Inflammatory macrophage treated with lipopolysaccharide for 1 hour (primary cell): ENCODE measurements at places on chromosomes 6 and 20.

GRCh38 chr20:32203356-32204204 lies 4.0 kb downstream of the PLAGL2 start:
- DNase-seq = peak; percentile 29

GRCh38 chr6:139325125-139325524 lies 33.3 kb upstream of the TXLNB start:
- DNase-seq = peak; percentile 57

DNA sequence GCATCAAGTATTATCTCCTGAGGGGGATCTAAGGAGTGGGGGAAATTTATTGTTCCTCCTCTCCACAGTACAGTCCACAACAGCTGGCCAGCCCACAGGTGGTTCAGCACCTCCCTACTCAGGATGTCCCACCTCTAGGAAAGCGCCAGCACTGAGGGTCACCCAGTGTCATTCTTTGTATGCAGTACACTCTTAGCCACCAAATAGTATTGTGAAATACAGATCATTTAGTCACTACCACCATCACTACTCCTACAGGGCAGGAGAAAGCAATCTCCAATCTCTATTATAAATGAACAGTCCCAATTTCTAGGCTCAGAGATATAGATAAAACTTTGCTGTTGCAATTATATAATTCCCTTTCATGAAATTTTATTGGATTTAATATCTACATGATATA lies 6.3 kb upstream of the ZNF76 start:
- DNase-seq = no peak

DNA sequence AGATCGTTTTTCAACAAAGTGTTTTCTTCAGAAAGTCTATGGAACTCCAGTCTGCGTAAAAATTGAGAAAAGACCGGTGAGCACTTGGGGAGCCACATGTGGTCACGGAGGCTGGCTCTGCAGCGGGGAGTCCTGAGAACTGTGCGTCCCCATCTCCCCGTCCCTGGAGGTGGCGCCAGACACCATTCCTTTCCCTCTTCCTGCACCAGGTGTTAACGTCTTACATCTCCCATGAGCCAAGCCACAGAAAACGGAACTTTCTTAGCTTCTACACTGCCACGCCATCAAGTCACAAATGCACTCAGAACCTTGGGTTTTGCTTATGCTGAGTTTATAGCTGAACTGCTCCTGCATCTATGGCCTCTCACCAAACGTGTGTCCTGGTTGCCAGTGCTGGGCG lies 62.6 kb downstream of the GINS1 start:
- no peak for DNase-seq

DNA sequence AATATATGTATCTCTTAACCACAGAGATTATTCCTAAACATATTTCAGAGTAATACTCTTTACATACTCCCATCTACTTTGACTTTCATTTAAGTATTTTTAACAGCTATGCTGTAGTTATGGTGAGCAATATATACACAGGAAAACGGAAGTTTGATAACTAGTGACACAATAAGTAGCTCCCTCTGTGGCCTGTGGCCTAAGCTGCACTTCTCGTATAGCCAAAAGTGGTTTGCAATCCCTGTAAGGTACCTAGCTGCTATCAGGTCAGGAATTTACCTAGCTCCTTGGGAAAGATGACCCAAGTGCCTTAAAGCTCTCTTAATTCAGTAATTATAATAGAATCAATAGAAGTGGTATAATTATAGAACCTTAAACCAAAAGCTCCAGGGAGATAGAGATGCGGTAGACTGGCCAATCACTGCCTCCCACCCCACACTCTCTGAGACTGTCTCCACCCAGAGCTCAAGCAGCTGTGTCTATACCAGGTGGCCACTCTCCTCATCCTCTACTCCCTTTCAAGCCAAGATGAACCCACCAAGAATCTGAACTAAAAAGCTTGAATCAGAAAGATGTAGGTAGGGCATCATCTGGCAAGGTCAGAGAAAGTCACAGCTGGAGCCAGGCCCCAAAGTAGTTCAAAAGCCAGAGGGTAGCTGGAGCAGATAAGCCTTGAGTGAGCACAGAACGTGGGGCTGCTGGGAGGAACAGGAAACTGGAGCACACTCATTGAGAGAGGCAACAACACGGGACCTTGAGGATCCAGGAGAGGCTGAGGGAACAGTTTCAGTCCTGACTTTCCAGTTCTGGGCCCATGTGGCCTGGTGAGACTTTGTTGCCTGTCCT lies 84.9 kb upstream of the ASF1A start:
- DNase-seq = peak; percentile 49

DNA sequence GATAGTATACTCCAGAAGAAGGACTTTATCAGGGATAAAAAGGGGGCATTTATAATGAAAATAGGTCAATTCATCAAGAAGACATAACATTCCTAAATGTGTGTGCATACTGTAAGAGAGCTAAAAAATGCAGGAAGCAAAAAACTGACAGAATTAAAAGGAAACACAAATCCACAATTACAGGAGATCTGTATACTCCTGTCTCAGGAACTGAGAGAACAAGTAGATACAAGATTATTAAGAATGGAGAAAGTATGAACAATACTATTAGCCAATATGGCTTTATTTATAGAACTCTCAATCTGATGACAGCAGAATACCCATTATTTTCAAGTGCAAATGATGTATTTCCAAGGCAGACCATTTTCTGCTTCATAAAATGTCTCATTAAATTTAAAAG lies 167.7 kb upstream of the BMP5 start:
- DNase-seq = no peak

- DNase-seq = no peak
These were observed 26.9 kb upstream of the ADTRP start for GRCh38 chr6:11805259-11806053.

- DNase-seq = no peak
These were observed 130.6 kb downstream of the EDN3 start for GRCh38 chr20:59431014-59431413.

DNA sequence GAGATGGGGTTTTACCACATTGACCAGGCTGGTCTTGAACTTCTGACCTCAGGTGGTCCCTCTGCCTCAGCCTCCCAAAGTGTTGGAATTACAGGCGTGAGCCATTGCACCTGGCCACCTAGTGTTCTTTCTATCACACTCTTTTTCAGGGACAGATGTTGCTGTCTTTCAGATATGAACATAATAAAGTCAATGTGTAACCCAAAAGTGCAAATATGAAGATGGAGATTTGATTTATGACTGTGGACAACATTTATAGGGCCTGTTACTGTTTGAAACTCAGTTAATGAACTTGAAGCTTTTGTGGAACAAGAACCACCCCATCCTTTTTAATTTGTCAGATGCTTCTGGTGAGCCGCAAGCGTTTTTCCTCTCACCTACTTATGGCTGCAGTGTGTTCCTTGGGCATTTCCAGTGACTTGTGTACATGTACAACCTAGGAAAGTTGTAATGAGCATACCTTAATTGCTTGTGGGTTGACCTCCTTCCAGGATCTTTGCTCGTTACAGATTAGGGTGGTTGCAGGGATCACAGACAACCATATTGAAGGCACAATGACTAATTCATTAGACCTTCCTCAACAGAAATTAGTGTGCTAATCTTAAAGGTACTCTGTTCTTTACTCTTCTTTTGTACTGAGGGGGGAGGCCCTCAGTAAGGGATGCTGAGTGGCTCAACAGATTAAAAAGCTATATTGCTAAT lies 6.8 kb downstream of the TBPL1 start:
- DNase-seq = no peak

DNA sequence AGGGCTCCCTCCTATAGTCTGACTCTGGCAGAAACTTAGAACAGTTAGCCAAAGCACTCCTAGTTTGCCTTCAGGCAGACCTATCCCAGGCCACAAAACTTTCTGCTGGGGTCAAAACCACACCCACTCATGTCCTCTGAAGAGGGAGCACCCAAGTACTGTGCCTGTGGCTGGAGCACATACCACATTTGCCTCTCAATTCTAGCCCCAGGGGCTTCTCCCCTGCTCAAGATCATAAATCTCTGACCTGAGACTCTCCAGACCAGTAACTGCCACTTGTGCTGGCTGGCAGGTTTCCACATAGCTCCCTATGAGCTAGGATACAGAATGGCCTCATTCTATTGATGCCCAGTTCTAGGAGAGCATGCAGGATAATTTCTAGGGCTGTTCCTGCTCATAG lies 781.0 kb downstream of the EYS start:
- no peak for DNase-seq

DNA sequence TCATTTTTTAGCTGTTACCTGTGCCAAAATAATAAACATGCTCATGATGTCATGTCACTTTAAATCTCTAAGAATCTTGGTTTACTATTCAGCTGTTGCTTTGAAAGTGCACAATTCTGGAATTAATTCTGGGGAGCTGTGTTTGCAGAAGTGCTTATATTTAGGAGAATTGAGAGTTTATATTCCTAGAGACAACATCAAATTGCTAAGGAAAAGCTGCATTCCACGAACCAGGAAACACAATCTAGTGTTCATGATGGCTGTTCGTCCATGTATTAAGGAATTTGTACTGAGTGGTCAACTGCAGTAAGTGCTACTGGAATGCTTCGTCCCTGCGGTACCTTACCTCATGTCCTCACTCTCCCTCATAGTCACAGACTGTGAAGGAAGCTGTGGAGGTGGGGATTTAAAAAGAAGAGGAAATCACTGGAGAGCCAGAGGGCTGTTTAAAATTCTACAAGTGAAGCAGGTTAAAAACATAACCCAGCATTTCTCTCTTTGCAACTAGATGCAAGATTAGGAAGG lies 161.0 kb downstream of the TRMT11 start:
- no peak for DNase-seq

DNA sequence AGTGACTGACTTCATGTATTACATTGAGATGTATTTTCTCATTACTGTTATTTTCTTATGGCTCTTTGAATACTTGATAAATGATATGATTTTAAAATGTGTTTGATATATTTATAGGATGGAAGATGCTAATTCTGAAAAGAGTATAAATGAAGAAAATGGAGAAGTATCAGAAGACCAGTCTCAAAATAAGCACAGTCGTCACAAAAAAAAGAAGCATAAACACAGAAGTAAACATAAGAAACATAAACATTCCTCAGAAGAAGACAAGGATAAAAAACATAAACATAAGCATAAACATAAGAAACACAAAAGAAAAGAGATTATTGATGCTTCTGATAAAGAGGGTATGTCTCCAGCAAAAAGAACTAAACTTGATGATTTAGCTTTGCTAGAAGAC lies 47.5 kb downstream of the FAM217A start:
- no peak for DNase-seq

GRCh38 chr6:43707269-43707668 lies 19.7 kb upstream of the MRPS18A start:
- DNase-seq = no peak

DNA sequence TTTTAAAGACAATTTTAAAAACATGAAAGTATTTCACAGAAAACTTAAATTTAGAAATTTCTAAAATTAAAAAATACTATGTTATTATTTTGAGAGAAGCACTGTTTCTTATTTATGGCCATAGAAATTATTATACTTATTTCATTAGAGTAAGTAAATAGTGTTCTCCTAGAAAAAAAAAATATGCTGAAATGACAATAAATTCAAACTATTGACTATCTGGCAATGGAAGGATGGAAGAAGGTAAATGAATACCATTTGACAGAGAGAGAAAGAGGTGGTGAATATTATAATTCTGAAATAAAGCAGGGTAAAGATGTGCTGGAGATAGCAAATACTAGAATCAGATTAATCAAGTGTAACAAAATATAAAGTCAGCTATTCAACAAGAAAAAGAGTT lies 294.8 kb downstream of the PTPRK start:
- no peak for DNase-seq

DNA sequence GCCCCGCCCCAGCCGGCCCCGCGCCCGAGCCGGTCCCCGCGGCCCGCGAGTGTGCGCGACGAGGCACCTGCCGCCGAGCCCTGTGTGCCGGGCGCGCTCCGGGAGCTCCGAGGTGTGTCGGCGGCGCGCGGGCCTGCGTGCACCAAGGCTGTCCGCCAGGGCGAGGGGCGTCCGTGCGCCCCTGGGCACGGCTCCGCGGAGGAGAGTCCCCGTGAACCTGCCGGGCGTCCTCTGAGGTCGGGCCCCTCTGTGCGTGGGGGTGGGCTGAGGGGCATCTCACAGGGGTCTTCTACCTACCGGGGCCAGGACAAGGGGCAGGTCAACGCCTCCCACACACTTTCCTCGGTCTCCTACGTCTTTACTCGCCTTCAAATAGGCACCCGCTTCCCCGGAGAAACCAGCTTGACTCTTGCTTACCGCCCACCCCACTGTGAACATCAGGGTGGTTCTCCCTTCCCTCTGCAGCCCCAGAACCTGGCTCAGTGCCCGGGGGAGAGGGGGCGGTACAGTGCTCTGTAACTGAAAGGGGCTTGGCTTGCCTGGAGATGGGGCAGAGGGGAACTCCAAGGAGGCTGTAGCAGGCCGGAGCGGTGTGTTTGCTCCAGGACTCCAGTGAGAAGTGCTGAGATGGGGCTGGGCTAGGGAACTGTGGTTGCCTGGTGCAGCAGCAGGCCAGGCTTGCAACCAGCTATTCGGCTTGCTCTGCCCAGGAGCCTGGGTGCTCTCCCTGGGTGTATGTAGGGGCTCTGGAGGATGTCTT lies at the start of gene SAMD10:
SAMD10 (minus strand) TSS at position 86 of the 760 bp plus-strand sequence. CDS start 175 bp downstream, outside the sequence.
- DNase-seq = peak; percentile 85

DNA sequence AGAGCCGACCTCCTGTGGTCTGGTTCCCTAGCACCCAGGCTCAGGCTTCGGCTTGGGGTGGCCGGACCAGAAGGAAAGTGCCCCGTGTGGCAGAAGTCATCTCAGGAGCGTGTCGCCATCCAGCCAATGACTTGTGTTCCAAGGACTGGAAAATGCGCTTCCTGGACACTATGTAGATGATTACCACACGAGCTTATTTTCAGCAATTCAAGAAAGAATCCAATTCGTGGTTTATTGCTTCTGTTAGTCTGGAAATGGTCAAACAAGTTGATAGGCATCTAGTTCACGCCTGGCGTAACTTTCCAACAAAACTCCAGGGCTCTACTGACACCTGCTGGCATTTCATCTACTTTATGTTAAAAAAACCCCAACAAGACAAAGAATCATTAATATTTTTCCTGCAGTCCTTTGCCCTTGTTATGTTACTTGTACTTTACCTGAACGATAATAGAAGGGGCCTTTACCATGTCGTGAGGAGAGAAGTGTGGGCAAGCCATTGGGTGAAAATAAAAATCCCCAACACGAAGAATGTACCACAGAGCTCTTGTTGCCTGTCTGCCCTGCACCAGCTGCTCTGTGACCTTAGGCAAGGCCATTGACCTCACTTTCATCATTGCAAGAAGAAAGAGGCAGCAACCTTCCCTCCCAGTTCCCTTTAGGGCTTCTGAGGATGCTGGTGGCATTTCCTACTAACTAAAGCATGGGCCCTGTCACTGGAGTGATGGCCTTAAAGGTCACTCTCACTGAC lies 154.7 kb upstream of the LAMP5 start:
- DNase-seq = peak; percentile 80

DNA sequence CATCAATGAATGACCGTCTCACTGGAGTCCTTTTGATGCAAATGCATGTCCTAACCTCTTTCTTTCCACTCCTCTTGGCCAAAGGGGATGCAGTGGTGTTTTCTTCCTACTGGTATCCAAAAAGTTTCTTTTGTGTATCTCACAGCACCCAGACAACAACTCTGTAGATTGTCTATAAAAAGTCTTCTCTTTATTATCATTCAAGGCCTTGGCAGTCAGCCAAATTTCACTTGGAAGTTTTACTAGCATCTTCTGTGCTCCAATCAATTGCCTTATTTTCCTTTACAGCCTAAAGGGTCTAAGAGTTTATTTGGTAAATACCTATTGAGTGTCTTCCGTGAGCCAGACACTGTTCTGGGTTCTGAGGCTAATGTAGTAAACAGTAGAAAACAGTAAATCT lies 150.2 kb upstream of the RNF217 start:
- no peak for DNase-seq
